ENCODE measurements at places on chromosomes 12 and 14.
A peak's percentile ranks its signal among the peaks of the same experiment; 100 is the strongest.

- DNase-seq = no peak
These were observed 60.7 kb upstream of the DCD start for GRCh38 chr12:54708826-54709225.

GRCh38 chr14:68476212-68477109 lies 316.4 kb downstream of the ZFP36L1 start:
- peak; percentile 99 for DNase-seq

DNA sequence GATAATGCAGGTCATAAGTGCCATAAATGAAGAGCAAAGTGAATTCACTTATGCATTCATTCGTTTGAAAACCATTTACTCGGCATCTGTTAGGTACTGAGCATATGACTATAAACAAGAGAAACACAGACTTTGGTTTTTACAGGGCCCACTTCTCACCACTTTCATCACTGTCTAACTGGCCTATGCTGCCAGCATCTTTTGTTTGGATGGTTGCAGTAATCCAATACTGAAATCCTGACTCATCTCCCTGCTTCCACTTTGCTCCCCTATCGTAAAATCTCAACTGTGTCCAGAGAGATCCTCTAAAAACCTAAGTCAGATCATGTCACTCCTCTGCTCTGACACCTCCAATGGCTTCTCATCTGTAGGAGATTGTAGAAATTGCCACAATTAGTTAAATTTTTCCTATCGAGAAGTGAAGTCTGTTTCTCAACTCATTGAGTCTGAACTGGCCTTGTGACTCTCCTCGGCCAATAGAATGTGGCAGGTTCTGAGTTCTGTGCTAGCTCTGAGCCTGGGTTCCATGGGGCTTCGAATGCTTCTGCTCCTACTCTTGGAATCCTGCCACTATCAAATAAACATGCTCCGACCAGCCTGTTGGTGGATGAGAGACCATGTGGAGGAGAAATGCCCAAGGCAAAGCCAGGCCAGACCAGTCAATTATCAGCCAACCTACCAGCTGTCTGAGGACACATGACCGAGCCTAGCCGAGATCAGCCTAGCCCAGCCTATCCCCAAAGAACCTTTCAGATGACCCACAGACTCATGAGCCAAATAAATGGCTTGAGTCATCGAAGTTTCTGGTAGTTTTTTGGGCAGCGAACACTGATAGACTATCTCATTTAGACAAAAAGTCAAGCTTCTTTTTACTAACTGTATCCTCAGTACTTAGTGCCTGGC lies 2.2 kb upstream of the BATF start:
- no peak for DNase-seq

DNA sequence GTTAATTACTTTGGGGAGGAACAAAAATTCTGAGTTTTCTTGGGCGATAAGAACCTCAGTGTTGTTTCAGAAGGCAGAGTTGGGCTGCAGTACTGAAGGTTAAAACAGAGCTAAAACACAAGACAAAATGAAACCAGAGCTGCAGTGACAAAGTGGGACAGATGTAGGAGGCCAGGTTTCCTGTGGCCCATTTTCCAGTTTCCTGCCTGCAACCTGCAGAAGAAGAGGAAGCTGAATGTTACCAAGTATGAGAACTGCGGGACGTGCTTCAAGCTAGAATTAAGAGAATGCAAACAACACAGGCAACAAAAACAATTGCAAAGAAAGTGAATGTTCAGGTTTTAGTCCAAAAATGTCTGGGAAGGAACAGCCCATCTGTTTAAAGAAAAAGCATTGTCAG lies 17.8 kb downstream of the ELK3 start:
- no peak for DNase-seq

GRCh38 chr12:108326254-108326750 lies 12.8 kb downstream of the CMKLR1 start:
- no peak for DNase-seq

All from epithelial cell of proximal tubule (primary cell).